ENCODE measurements at places on chromosomes 1 and 21. TPM values are rescaled to one million over a fixed set of nuclear protein-coding genes. Genes with fewer than 3 reads are reported as not detected.

The TMEM54 gene
- total RNA-seq, result 131 TPM

The DAB1 gene
- total RNA-seq, result 0.33 TPM

The TNFRSF4 gene
- total RNA-seq, result 1.1 TPM

The RASAL2 gene
- 23.5 TPM for total RNA-seq

The EIF3I gene
- total RNA-seq, result 214 TPM

GRCh38 chr21:39003982-39004633, 179.1 kb downstream of the PSMG1 start:
- H3K36me3 ChIP-seq, result no peaks in the 10 kb centered on the region
- peak overlapping the region; percentile 78 for H3K27ac ChIP-seq
- no peaks in the 10 kb centered on the region for H3K27me3 ChIP-seq
- no peak for DNase-seq
- peaks cover 37% of the 10 kb centered on the region for H3K4me1 ChIP-seq

GRCh38 chr1:9110669-9111356, 18.1 kb downstream of the GPR157 start:
- no peaks in the 10 kb centered on the region for H3K27me3 ChIP-seq
- peaks cover 9% of the 10 kb centered on the region for H3K4me1 ChIP-seq
- peak; percentile 97 for DNase-seq
- H3K36me3 ChIP-seq, result peaks cover 19% of the 10 kb centered on the region

DNA sequence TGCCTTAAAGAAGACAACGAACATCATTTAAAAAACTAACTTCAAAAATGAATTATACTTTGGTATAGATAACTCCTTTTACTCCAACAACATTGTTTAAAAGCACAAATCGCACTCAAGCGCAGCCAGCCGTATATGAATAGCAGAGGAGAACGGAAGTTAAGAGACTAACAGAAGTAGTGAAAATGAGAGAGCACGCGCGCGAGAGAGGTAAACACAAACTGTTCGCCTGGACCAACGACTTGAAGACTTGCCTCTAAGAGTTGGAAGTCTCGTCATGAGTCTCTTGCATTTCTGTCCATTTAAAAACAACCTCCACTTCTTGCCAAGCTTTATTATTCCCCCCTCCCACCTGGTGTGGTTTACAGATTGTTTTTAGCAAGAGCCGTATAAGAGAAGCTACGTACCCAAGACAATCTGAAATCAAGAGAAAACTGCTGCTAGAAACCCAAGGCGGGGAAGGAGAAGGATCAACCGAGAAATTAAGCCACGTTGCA, 479 bp downstream of the SELENOF start:
- H3K27ac ChIP-seq, result peak overlapping the region; percentile 88
- peak overlapping the region; percentile 84 for H3K4me3 ChIP-seq
- H3K36me3 ChIP-seq, result no peaks in the 10 kb centered on the region
- DNase-seq, result no peak
- no peaks in the 10 kb centered on the region for H3K27me3 ChIP-seq
- peaks cover 16% of the 10 kb centered on the region for H3K4me1 ChIP-seq

GRCh38 chr1:227780101-227781044, 35.1 kb upstream of the PRSS38 start:
- peaks cover 6% of the 10 kb centered on the region for H3K36me3 ChIP-seq
- no peaks in the 10 kb centered on the region for H3K27me3 ChIP-seq

DNA sequence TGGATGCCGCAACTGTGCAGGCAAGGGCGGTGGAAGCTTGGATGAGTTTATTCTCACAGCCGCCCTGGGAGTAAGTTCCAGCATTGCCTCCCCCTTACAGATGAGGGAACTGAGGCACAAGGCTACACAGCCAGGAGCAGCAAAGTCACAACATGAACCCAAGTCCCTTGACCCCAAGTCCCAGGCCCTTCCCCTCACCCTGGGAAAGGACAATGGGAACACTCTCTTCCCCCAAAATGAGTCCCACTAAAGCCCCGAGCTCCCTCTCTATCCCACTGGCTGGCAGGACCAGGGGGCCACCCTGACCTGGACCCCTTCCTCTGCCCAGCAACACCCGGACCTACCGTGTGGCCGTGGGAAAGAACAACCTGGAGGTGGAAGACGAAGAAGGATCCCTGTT, 3.9 kb downstream of the CTRC start:
- DNase-seq, result no peak
- no peaks in the 10 kb centered on the region for H3K4me1 ChIP-seq
- H3K4me3 ChIP-seq, result no peak overlapping the region
- no peaks in the 10 kb centered on the region for H3K36me3 ChIP-seq
- H3K27ac ChIP-seq, result no peak overlapping the region
- H3K27me3 ChIP-seq, result no peaks in the 10 kb centered on the region

- H3K27ac ChIP-seq, result no peak overlapping the region
- H3K27me3 ChIP-seq, result no peaks in the 10 kb centered on the region
- H3K4me3 ChIP-seq, result no peak overlapping the region
- DNase-seq, result no peak
Measured at GRCh38 chr1:165854101-165854845, 26.9 kb downstream of the UCK2 start.

DNA sequence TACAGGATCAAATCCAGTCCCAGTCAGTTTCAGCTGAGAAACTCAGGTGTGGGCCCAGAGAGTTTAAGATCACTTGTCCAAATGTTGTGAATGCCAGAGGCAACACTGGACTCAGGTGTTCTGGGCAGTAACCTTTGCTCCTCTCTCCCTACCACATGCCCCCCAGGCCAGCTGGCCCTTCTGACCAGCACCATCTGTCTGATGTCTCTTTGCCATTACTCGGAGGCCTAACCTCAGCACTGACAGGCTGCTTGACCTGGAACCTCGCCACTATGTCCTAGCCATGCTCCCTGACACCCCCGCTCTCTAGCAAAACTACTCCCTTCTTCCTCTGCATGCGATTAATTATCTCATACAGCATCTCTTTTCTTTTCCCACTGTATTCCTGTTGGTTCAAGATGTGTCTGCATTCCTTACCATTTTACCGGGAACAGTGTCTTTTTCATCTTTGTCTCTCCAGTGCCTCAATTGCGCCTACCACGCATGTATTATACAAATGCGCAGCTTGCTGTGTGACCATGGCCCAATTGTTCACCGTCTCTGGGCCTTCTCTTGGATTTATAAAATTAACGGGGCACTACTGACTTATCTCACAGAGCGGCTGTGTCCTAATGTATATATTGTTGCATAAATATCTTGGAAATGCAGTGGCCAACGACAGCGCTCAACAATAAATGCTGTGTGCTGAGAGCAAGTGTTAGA, 159.5 kb upstream of the IRF2BP2 start:
- H3K4me1 ChIP-seq, result peaks cover 14% of the 10 kb centered on the region
- H3K4me3 ChIP-seq, result no peak overlapping the region
- DNase-seq, result no peak
- no peak overlapping the region for H3K27ac ChIP-seq
- H3K36me3 ChIP-seq, result no peaks in the 10 kb centered on the region
- no peaks in the 10 kb centered on the region for H3K27me3 ChIP-seq

DNA sequence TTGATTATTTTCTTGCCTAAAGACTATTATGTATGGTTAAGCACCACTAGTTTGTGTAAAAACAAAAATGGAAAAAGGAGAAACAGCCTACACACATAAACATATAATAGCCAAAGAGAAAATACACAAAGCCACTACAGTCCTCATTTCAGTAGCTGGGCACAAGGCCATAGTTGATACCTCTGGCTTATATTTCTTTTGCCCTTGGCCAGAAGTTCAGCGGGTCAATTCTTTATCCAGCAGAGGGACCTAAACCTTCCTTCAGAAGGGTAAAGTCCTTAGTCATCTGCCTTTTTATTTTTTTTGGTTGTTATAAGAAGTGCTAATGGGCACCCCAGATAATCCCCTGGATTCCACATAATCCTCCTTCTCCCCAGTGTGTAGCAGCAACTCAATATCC, 134.1 kb downstream of the PIGK start:
- no peaks in the 10 kb centered on the region for H3K36me3 ChIP-seq
- no peaks in the 10 kb centered on the region for H3K27me3 ChIP-seq
- H3K4me3 ChIP-seq, result no peak overlapping the region
- DNase-seq, result no peak
- H3K27ac ChIP-seq, result no peak overlapping the region

GRCh38 chr1:200161801-200162200, 134.3 kb downstream of the NR5A2 start:
- DNase-seq, result no peak
- H3K27ac ChIP-seq, result no peak overlapping the region
- H3K4me1 ChIP-seq, result no peaks in the 10 kb centered on the region
- H3K36me3 ChIP-seq, result no peaks in the 10 kb centered on the region
- H3K4me3 ChIP-seq, result no peak overlapping the region

DNA sequence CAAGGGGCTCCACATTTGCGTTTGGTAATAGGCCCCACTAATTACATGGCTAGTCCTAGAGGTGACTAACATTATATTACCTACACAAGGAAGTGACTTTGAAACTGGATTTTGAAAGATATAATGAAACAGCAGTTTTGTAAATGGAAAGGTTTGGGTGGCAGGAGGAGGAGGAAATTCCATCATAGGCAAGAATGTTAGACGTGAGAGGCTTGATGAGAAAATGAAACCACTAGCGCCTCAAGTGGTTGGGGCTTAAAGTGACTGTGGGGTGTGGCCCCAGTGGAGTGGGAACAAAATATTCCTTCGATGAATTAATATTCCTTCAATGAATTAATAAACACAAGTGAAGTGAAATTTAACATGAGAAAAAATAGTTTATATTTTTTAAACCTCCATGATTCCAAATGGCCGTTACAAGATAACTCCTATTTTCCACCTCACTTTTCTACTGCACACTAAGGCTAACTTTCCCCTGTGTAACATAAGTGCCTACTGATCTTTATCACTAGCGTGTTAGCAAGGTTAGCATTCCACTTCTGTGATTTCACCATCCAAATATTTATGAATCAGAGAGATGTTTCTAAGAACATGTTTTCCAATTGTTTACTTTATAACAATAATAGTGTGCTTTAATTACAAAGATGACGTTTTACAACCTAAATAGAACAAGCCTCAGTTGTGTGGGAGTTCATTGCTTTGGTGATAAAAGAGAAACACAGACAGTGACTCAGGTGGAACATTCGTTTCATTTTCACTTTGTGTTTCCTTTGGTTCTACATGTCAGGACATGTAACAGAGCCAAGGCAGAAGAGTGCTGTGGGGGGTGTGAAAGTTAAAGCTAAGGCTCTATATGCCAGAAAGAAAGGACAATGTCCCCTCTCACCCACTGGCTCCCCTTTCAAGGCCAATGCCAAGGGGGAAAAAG, 12.5 kb upstream of the ATF3 start:
- DNase-seq, result peak; percentile 37
- H3K36me3 ChIP-seq, result no peaks in the 10 kb centered on the region
- H3K27ac ChIP-seq, result peak overlapping the region; percentile 24
- H3K27me3 ChIP-seq, result no peaks in the 10 kb centered on the region
- H3K4me3 ChIP-seq, result no peak overlapping the region
- H3K4me1 ChIP-seq, result peaks cover 11% of the 10 kb centered on the region

- H3K27me3 ChIP-seq, result no peaks in the 10 kb centered on the region
- no peaks in the 10 kb centered on the region for H3K36me3 ChIP-seq
- no peak overlapping the region for H3K27ac ChIP-seq
- DNase-seq, result no peak
Measured at GRCh38 chr1:14083277-14083676, 383.3 kb downstream of the PRDM2 start.

DNA sequence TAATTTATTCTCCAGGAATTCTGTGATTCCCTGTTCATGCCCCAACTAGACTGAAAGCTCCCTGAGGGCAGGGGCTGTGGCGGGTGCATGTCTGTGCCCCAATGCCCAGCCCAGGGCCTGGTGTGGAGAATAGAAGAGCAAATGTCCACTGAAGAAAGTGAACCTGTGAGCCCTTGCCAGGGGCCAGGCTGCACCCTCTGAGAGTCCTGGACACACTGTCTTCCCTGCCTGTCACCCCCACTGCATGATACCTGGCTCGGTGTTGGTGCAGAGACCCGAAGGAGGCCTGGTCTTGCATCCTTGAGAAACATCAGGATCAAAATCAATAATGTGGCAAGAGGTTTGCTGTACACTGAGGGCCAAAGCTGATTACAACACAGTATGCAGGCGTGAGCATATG, 69.8 kb upstream of the RUNX3 start:
- no peaks in the 10 kb centered on the region for H3K36me3 ChIP-seq
- H3K27ac ChIP-seq, result no peak overlapping the region
- H3K4me1 ChIP-seq, result no peaks in the 10 kb centered on the region
- DNase-seq, result no peak

- H3K4me1 ChIP-seq, result no peaks in the 10 kb centered on the region
- H3K27ac ChIP-seq, result no peak overlapping the region
- DNase-seq, result no peak
- no peaks in the 10 kb centered on the region for H3K36me3 ChIP-seq
- no peaks in the 10 kb centered on the region for H3K27me3 ChIP-seq
Measured at GRCh38 chr1:226443439-226443838, 35.5 kb upstream of the PARP1 start.
